Lower lobe of right lung (tissue), 2 donors: ENCODE measurements at places on chromosomes 1 and 21. TPM values are rescaled to one million over a fixed set of nuclear protein-coding genes. Genes with fewer than 3 reads are reported as not detected.

DNA sequence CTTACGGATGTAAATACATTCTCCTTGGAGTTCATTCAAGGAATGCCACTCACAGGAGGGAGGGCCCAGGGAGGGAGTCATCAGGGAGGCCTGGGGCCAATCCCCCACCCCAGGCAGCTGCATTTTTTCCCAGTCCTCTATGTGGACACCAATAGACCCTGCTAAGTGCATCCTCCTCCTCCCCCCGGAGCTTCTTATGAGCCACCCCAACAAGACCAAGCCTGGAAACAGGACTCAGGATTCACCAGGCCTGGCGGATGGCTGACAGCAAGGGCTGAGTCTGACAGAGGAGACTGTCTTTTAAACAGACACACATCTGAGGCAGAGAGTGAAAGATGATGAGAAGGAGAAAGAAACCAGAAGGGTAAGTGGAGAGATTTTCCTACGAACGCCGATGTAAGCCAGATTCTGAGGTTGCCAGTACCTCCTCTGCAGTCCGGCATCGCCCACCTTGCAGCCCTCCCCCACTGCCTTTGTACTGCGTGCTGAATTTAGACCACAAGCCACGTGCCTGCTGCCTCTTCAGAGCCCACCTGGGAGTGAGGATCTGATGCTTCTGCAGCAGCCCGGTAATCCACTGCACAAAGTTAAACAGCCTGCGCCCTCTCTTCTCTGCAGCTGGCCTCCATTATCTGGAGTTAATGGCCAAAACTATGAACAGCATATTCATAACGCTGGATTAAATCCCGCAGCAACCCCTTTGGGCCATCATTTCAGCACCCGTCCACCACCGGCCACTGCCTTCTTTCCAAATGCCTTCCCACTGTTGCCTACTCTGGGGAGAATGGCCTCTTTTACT, 17.6 kb upstream of the SFPQ start:
- H3K36me3 ChIP-seq, result no peaks in the 10 kb centered on the region
- no peaks in the 10 kb centered on the region for H3K27me3 ChIP-seq
- DNase-seq, result no peak
- no peak overlapping the region for H3K4me3 ChIP-seq
- no peaks in the 10 kb centered on the region for H3K4me1 ChIP-seq

DNA sequence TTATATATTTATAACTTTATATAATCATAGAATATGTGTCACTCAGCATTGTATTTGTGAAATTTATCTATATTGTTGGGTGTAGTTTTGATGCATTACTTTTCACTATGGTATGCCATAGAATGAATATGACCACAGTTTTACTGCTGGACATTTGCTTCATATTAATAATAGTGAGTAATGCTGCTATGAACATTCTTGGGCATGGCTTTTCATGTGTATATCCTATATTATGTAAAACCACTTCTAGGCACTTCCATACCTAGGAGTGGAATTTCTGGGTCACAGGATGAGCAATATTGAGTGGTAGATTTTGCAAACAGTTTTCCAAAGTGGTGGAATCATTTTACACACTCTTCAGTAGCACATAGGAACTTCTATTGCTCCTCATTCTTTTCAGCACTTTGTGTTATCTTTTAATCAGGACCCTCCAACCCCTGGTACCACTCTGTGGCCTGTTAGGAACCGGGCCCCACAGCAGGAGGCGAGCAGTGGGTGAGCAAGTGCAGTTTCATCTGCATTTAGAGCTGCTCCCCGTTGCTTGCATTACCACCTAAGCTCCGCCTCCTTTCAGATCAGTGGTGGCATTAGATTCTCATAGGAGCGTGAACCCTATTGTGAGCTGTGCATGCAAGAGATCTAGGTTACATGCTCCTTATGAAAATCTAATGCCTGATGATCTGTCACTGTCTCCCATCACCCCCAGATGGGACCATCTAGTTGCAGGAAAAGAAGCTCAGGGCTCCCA, 56.0 kb upstream of the CNIH3 start:
- H3K4me3 ChIP-seq, result no peak overlapping the region
- no peaks in the 10 kb centered on the region for H3K36me3 ChIP-seq
- no peak overlapping the region for H3K27ac ChIP-seq
- no peaks in the 10 kb centered on the region for H3K4me1 ChIP-seq
- no peak for DNase-seq

GRCh38 chr1:219834314-219834917, 93.9 kb downstream of the SLC30A10 start:
- no peak overlapping the region for H3K27ac ChIP-seq
- no peak for DNase-seq
- H3K27me3 ChIP-seq, result no peaks in the 10 kb centered on the region
- H3K4me1 ChIP-seq, result no peaks in the 10 kb centered on the region

DNA sequence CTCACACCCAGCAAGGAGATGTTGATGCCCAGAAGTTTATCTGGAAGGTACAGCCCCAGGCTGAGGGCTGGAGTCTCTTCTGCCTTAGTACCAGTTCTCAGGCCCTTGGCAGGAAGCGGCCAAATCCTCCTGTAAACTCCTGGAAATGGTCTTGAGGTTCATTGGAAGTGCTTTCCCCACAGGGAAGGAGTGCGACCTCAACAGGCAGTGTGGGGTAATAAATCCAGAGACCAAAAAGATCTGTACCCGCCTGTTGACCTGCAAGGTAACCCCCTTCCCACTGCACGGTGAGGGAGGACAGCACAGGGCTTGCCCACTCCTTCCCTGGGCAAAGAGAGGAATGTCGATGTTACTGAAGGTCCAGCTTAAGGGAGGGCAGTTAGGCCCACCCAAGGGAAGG, 4.5 kb downstream of the ATXN7L2 start:
- H3K27me3 ChIP-seq, result no peaks in the 10 kb centered on the region
- peaks cover 26% of the 10 kb centered on the region for H3K36me3 ChIP-seq
- no peak overlapping the region for H3K4me3 ChIP-seq
- peaks cover 12% of the 10 kb centered on the region for H3K4me1 ChIP-seq

DNA sequence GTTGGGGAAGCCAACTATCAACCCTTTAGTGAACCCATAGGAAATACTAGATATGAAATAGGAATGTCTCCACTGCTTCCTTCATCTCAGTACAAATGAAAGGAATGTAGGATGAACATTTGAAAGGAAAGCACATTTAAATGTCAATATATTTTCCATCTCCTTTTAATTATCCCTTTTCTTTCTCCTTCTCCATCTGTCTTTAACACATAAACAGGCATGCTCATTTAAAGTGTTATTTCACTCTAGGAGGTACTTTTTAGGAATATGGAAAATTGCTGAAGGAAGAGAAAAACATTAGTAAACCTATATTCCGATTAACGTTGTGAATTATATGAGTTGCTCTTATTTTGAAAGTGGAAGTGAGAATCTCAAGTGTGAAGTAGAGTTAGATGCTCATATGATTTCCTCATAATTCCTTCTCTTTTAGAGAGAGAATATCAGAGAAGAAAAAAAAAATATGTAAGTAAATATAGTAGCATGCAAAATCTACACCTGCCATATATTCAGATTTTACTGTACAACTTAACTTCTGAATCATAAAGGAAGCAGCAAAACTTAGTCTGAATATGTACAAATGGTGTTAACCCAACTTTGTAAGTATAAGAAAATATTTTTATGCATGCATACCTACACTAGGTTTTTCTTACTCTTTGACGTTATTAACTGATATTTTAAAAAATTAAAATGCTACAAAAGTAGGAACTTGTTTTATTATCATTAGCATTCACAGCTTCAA, 406.9 kb upstream of the B3GALT2 start:
- no peak overlapping the region for H3K4me3 ChIP-seq
- no peak for DNase-seq
- H3K27me3 ChIP-seq, result no peaks in the 10 kb centered on the region
- peaks cover 10% of the 10 kb centered on the region for H3K4me1 ChIP-seq

DNA sequence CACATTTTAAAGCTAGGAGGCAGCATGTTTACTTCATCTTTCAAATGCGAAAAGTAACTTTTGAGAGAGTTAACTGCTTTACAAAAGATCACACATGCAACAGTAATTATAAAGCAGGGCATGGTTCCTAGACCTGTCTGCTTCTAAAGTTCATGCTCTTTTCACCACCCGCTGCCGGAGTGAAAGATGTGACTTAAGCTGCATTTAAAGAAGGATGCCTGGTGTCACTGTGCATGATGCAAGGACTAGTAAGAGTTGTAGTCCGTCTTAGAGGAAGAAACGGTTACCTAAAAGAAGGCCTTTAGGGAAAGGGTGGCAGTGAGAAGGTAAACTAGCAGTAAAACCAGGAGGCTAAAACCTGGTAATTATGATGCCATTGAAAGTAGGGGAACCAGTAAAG, 1689.1 kb downstream of the KCNT2 start:
- DNase-seq, result no peak
- no peaks in the 10 kb centered on the region for H3K36me3 ChIP-seq
- H3K27ac ChIP-seq, result no peak overlapping the region
- H3K27me3 ChIP-seq, result no peaks in the 10 kb centered on the region
- no peaks in the 10 kb centered on the region for H3K4me1 ChIP-seq
- H3K4me3 ChIP-seq, result no peak overlapping the region

- H3K27me3 ChIP-seq, result no peaks in the 10 kb centered on the region
- H3K4me3 ChIP-seq, result no peak overlapping the region
- peaks cover 19% of the 10 kb centered on the region for H3K4me1 ChIP-seq
- peaks cover 16% of the 10 kb centered on the region for H3K36me3 ChIP-seq
Measured at GRCh38 chr1:201838381-201838780, 9.4 kb downstream of the IPO9 start.

DNA sequence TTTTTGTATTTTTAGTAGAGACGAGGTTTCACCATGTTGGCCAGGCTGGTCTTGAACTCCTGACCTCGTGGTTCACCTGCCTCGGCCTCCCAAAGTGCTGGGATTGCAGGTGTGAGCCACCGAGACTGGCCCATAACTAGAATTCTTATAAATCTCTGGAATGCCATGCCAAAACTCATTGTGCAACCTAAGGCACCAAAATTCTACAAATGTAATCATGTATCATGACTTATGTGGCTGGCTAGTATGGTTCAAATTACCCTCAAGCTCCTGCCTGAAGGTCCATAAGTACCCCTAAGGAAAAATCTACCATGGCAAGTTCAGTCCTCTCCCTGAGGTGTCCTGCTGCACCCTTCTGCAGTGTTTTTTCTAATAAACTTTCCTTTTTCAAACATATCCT, 63.8 kb upstream of the CSF1 start:
- no peak overlapping the region for H3K4me3 ChIP-seq
- H3K27ac ChIP-seq, result no peak overlapping the region
- no peak for DNase-seq
- H3K27me3 ChIP-seq, result no peaks in the 10 kb centered on the region
- H3K4me1 ChIP-seq, result no peaks in the 10 kb centered on the region
- H3K36me3 ChIP-seq, result no peaks in the 10 kb centered on the region

- H3K36me3 ChIP-seq, result no peaks in the 10 kb centered on the region
- no peak overlapping the region for H3K4me3 ChIP-seq
- H3K4me1 ChIP-seq, result peaks cover 35% of the 10 kb centered on the region
- H3K27ac ChIP-seq, result peak overlapping the region; percentile 50
Measured at GRCh38 chr1:93817819-93818569, 61.0 kb downstream of the DNTTIP2 start.

The VANGL2 gene
- 7.5 TPM for total RNA-seq

- H3K27ac ChIP-seq, result no peak overlapping the region
- H3K27me3 ChIP-seq, result no peaks in the 10 kb centered on the region
- no peak for DNase-seq
- peaks cover 70% of the 10 kb centered on the region for H3K4me1 ChIP-seq
Measured at GRCh38 chr1:39272027-39272797, 67.7 kb downstream of the MACF1 start.

- no peak overlapping the region for H3K27ac ChIP-seq
- no peak overlapping the region for H3K4me3 ChIP-seq
- DNase-seq, result no peak
- peaks cover 14% of the 10 kb centered on the region for H3K4me1 ChIP-seq
- no peaks in the 10 kb centered on the region for H3K36me3 ChIP-seq
- no peaks in the 10 kb centered on the region for H3K27me3 ChIP-seq
Measured at GRCh38 chr1:42420121-42420520, 35.7 kb downstream of the ZMYND12 start.

GRCh38 chr21:35475762-35476161, 426.7 kb upstream of the RUNX1 start:
- H3K4me1 ChIP-seq, result peaks cover 13% of the 10 kb centered on the region
- H3K27ac ChIP-seq, result peak overlapping the region; percentile 18
- H3K36me3 ChIP-seq, result no peaks in the 10 kb centered on the region
- no peak for DNase-seq
- H3K4me3 ChIP-seq, result no peak overlapping the region
